Kidney (tissue), 22 donors: ENCODE measurements at places on chromosomes 3 and 15. TPM values are rescaled to one million over a fixed set of nuclear protein-coding genes. Genes with fewer than 3 reads are reported as not detected.

Gene RGMA
- total RNA-seq = 4.7 TPM

Gene SELENOS
- total RNA-seq = 66.0 TPM

Gene CBLB
- total RNA-seq = 48.4 TPM

Gene SMAD6
- 23.0 TPM for total RNA-seq

Gene PPP1R14D
- not detected for total RNA-seq

Gene CCR1
- total RNA-seq = 13.8 TPM

Gene MYD88
- total RNA-seq = 34.5 TPM

Gene SAXO2
- total RNA-seq = 3.2 TPM

Gene ADPRH
- 15.0 TPM for total RNA-seq

Gene SAMMSON
- 0.98 TPM for total RNA-seq

Gene LMAN1L
- total RNA-seq = not detected

Gene TGFBR2
- total RNA-seq = 243 TPM

Gene NR2C2
- total RNA-seq = 43.6 TPM

Gene DMXL2
- 29.0 TPM for total RNA-seq

Gene SPINT1
- total RNA-seq = 114 TPM

Gene CHDH
- 33.4 TPM for total RNA-seq

Gene CTXN2
- total RNA-seq = 0.06 TPM

Gene SI
- not detected for total RNA-seq

Gene COLQ
- total RNA-seq = 4.3 TPM

Gene SUSD5
- total RNA-seq = 13.8 TPM

Gene KCNAB1
- total RNA-seq = 6.6 TPM

Gene SH3GL3
- total RNA-seq = 0.47 TPM

Gene TRH
- not detected for total RNA-seq

Gene GPR27
- total RNA-seq = 17.9 TPM

Gene AADACL2
- not detected for total RNA-seq

Gene ANKUB1
- not detected for total RNA-seq

Gene MORC1
- 0.06 TPM for total RNA-seq

Gene CPEB1
- total RNA-seq = 1.4 TPM

Gene NUP210
- 22.9 TPM for total RNA-seq

Gene FANCD2OS
- total RNA-seq = not detected

Gene CSPG4
- 30.7 TPM for total RNA-seq

Gene VWA5B2
- total RNA-seq = 0.25 TPM

Gene RHCG
- total RNA-seq = 1.5 TPM

Gene GOLGA8Q
- 1.6 TPM for total RNA-seq

Gene NDN
- total RNA-seq = 19.9 TPM

Gene HAPLN3
- 11.2 TPM for total RNA-seq

Gene PPP2R3A
- 71.9 TPM for total RNA-seq

Gene A4GNT
- total RNA-seq = not detected

Gene ASTE1
- 8.9 TPM for total RNA-seq

Gene GUCA1C
- not detected for total RNA-seq
